ENCODE measurements at places on chromosomes 11 and 22.

DNA sequence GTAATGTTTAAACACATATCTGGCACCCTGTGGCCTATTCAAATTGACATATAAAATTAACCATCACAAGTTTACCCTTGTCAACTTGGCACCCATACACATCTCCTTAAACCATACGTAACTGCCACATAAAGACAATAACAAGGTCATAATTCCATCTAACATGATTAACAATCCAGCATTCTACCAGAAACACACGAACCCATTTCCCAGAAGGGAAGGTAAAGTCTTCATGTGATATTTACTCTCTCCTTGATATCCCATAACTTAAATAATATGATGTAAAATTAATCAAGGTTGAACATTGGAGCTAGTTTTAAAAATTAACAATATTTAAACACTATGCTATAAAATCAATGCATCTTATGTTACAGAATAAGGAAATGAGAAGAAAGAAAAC, 55.2 kb upstream of the CEP295 start:
- DNase-seq: no peak

- DNase-seq: no peak
These were observed 1480.0 kb downstream of the TBC1D22A start for GRCh38 chr22:48242461-48242864.

DNA sequence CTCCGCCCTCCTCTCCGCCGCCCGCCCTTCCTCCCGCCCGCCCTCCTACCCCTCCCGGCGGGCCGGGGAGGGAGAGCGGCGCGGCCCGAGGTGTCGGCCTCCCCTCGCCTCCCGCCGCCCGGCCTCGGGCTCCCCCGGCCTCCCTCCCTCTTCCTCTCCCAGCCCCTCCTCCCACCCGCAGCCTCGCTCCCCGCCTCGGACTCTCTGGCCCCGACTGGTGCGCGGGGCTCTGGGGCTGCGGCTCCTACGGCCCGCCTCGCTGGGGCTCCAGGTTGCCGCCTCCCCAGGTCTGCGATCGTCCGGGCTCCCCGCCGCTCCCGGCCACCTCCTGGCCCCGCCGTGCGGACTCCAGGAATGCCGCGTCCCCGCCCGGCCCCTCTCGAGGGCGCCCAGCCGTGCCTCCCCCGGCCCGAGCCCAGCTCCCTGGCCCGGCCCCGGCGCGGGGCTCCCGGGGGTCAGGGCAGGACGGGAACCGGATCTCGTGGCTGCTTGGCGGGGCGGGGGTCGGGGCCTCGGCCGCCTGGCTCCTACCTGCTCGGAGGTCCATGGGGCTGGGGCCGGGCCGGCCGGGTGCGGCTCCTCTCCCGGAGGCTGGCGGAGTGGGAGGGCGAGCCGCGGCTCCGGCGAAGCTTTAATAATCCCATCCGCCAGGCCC, at the start of gene CLCF1:
CLCF1 (minus strand) TSS at position 606 of the 655 bp plus-strand sequence; CDS start at position 547, 59 bp downstream.
- DNase-seq: no peak

GRCh38 chr22:43377548-43377895, 34.3 kb upstream of the MPPED1 start:
- DNase-seq: no peak

DNA sequence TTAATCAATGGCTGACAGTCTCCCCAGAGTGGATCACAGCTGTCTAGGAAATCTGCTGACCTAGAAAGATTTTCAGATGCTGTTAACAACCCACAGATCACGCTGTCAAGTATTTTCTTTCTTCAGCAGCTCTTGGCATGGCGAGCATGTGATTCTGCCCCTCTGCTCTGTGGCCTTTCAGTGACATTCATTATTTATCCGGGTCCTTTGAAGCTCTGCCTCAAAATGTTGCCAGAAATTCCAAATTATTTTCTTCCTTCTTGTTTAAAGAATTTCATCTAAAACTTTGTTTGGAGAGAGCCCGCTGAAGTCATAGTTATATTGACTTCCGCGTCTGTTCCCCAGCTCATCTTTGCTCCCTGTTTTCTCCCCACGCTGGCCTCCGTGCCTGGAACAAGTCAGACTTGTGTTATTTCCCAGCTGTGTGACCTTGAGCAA, 134.1 kb downstream of the COMMD9 start:
- no peak for DNase-seq

DNA sequence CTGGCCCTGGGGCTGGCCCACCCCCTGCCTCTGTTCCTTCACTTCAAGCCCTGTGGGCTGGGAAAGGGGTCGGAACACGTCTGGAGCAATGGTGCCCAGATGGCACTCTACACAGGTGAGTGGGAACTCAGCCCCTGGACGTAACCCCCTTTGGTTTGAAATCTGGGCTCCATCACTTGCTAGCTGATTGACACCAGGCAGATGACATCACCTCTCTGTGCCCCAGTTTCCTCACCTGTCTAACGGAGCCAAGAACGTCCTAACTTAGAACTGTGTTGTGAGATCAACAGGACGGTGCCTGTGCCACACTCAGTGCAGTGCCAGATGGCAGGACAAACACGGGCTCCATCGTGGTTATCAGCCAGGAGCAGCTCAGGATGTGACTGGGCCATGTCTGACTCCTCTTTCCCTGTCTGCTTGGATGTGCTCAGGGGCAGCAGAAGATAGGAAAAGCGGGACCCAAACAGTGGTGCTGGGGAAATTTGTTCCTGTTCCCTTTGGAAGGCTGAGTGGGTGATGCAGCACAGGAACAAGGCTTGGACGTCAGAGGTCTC, 24.4 kb downstream of the NPTXR start:
- DNase-seq: no peak

Measured in iPS DF 6.9 (cell line).